ENCODE measurements at places on chromosomes 5 and 9. TPM values are rescaled to one million over a fixed set of nuclear protein-coding genes. Genes with fewer than 3 reads are reported as not detected.

DNA sequence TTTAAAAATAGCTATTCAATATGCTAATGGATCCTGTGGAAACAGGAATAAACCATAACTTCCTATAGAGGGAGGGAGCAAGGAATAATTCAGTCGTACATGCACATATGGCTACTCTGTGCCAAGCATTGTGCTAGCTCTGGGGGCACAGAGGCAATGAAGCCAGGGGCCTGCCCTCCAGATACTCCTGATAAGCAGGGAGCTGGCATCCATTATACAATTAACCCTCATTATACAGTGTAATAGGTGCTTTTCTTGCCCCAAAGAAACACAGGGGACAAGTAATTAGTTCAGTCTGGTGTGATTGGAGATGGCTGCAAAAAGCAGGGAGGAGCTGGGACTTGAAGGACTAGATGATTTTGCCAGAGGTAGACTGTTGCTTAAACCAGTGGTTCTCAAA lies 200.4 kb downstream of the SREK1 start:
- DNase-seq, result no peak

The SLC46A2 gene
- 0.23 TPM for polyA plus RNA-seq

DNA sequence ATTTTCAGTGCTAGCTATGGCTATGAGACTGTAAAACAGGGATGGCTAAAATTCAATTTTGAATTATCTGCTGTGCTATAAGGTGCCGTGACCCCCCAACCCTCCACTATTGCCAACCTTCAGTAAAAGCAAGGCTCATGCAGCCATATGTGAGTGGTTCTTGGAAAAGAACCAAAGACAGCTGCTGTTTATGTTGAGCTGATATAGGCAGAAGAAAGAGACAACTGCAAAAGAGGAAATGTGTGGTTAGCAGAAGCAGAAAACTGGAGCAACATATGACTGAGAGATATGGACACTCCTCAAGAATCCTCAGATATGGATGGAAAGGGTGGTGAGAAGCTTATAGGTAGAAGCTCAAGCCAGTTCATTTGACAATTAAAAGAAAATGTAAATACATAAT lies 200.3 kb downstream of the TLE1 start:
- no peak for DNase-seq

The PDE8B gene
- 5.7 TPM for polyA plus RNA-seq
